ENCODE measurements at places on chromosomes 11 and 22.

- no peak for DNase-seq
Observed at GRCh38 chr11:19827399-19828135, 114.9 kb downstream of the NAV2 start.

- peak; percentile 34 for DNase-seq
Observed at GRCh38 chr11:104105155-104105554, 58.8 kb downstream of the PDGFD start.

DNA sequence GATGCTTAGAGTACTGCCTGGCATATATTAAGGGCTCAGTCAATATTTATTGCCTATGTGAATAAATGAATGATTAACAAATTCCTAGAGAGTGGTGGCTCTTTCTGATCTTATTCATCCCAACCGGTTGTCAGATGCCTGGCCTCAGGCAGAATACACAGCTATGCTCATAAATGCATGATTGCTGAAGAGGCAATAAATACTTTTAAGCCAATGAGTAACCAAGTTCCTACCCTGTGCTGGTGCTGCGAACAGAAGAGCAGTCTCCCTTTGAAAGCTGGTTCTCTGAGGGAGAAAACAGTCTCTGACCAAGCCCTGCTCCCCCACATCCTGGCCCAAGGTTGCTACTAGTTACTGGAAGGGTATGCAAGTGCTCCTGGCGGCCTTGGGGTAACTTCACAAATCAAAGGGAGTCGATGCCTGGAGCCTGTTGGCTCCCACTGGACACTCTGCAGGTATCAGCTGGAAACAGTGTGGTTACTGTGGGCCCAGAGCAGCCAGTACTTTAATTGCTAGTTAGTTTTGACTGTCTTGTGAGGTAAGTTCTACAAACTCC, 2.8 kb downstream of the USH1C start:
- DNase-seq, result peak; percentile 22

- DNase-seq, result no peak
Observed at GRCh38 chr22:32979606-32980005, 78.6 kb downstream of the SYN3 start.

DNA sequence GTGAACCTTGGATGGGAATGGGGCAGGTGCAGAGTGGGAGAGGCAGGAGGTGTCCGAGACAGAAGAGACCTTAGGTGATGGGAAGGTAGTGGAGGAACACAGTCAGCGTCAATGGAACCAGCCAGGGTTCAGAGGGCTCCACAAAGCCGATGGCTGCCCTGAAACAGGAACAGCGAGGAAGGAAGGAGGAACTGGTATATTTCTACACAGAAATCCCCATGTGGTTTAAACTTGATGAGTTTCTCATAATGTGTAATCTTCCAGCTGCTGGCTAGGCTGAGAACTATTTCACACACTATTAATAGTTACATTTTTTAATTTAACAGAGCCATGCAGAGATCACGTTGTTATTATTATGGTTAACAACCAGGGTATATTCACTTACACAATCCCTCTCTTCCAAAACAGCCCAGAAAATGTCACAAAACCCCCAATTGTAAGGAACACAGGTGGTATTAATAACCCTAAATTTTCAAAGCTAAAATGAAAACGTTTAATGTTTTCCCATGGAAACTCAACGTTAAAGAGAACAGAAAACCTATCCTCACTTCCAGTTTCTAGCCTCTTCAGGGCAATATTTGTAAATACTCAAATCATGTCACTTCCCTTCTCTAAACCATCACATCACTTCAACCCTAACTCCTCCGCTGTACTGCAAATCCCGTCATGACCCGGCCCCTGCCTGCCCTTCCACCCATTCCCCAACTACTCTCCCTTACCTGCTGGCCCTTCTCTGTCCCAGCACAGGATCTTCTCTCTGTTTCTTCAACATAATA, 74.5 kb upstream of the ARFGAP3 start:
- peak; percentile 69 for DNase-seq

DNA sequence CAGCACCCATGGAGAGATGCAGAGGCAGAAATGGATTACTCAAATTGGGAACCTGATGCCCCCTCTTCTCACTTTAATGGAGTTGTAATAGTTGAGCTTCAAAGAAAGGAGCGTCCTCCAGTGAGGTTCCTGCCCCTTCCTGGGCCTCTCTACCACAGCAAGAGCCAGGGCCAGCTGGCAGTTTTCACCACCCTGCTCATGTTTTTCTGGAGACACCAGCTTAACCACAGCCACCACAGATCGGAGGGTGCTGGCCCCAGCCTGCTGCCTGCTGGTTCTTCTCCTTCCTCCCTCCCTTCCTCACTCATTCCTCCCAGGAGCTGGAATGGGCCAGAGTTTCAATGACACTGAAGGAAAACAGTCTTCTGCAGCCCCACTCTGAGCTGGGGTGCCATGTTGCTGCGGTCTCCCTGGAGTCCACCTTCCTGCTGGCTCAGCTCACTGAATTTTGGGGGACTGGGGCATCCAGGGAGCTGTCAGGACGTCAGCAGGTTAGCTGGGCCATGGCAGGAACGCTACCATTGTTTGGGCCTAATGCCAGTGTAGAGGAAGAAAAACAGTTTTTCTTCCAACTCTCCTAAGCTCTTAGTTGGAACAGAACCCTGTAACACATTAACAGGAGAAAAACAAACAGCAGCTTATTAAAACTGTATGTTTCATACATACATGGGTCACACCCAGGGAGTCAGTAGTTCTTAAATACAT, 57.7 kb downstream of the TRAF6 start:
- DNase-seq, result peak; percentile 65

DNA sequence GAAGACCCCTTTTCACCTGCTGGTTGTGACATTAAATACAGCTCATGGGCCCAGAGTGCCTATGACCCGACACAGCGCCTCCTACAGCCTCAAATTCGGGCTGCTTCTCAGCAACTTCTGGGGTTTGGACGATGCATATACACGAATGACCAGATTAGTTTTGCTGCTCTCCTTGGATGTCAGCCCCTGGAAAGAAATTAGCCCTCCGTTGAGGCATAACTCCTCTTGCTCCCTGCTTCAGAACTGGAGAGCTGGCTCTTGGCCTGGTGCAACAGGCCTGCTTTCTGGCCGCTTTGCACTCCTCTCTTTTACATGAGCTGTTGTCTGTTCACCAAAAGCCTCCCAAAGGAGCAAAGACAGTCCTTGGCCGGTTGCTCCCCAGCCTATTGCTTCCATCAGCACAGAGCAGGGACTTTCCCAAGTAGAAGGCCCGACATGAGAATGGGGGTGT, 3.3 kb downstream of the TECTA start:
- DNase-seq, result no peak

- no peak for DNase-seq
Observed at GRCh38 chr11:30729187-30729713, 143.1 kb upstream of the MPPED2 start.

DNA sequence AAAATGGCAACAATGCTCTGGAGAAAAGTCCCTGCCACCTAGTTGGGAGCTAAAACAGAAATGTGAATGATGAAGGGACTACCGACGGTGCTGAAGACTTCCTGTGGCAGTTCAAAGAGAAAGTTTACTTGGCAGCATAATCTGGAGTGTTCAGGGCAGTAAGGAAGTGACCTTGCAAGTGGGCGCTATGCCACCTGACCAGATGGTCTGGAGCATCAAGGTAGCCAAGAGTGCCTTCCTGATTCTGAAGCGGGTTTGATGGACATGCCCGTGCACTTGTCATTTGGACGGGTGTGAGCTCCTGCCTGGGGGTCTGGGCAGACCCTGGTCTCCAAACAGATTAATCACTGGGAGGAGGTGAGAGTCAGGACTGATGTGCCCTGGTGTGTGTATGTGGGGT, 1.8 kb upstream of the SNX19 start:
- DNase-seq, result no peak

- DNase-seq, result no peak
Observed at GRCh38 chr11:130848361-130849214, 67.7 kb downstream of the SNX19 start.

DNA sequence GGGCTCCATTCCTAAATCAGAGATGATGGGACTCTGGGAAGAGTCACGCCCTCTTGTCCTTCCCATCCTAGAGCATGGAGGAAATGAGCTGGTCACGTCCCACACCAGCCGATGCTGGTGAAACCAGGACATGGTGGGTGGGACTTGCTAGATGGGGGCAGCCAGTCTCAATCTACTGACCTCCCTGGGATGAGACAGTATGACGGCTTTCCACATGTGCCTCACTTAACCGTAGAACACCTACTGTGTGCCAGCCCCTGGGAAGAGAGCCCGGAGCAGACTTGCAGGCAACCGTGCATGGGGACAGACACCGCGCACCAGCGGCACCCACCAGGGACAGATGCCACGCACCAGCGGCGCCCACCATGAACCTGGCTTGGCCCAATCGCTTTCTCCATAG, 3.8 kb downstream of the OSBPL5 start:
- peak; percentile 72 for DNase-seq

DNA sequence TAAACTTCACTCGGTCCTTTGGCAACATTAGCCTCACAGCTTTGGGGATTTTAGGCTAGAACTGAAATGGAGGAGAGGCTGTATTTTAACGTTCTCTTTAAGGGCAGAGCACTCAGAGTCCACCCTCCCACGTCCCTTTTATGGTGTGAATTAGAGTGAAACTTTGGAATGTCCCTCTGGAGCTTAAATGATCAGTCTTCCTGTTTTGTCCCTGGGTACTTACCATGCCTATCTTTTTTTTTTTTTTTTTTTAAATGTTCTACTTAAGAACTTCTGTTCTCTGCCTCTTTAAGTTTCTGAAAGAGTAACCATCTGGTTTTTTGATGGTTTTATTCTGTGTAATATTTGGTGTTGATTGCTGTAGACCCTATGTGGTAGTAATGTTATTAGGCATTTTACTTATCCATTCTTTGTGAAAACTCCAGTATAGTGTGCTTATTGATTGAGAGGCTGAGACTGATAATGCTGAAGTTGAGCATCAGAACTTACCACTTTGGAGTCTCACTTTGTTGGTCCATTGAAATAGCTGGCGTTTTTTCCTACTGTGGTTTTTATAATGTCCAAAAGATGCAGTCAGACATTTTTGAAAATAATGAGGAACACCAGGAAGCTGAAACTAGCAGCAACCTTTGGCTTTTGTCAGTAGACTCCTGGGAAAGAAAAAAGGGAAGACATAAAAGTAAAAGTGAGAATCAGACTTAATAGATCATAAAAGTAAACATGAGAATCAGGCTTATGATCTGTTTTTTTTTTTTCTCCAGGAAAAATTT, 11.6 kb downstream of the UVRAG start:
- DNase-seq, result peak; percentile 73

- DNase-seq, result no peak
Observed at GRCh38 chr11:128411812-128412211, 175.5 kb downstream of the ETS1 start.

DNA sequence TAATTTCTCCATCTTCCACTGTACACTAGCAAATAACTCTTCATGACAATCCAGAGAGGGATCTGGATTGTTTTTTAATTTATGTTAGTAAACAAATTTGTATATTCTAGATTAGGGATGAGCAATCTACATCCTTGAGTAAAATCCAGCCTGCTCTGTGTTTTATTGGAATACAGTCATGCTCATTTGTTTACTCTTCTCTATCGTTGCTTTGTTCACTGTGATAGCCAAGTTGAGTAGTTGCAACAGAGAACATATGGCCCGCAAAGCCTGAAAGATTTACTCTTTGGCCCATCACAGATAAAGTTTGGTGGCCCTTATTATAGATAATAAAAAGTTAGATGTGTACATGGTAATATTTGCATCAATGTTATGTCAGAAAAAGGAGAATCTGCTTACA, 6.2 kb upstream of the BLID start:
- no peak for DNase-seq

DNA sequence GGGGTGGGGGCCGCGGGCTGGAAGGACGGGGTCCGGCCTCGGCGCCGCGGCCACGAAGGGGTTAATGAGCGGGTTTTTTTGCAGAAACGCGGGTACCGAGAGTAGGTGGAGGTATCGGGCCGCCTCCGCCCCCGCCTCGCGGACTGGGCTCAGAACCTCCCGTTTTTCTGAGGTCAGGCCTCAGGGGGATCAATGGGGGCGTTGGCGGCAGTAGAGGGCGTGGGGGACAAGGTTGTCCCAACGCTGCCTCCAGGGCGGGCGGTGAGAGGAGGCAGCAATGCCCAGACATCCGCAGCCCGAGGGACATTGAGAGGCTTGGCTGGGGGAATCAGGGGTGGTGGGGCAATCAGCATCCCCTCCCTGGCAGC, 34.8 kb upstream of the PRODH start:
- DNase-seq, result no peak

- peak; percentile 96 for DNase-seq
Observed at GRCh38 chr22:30408388-30409102, 11.7 kb downstream of the SEC14L2 start.

DNA sequence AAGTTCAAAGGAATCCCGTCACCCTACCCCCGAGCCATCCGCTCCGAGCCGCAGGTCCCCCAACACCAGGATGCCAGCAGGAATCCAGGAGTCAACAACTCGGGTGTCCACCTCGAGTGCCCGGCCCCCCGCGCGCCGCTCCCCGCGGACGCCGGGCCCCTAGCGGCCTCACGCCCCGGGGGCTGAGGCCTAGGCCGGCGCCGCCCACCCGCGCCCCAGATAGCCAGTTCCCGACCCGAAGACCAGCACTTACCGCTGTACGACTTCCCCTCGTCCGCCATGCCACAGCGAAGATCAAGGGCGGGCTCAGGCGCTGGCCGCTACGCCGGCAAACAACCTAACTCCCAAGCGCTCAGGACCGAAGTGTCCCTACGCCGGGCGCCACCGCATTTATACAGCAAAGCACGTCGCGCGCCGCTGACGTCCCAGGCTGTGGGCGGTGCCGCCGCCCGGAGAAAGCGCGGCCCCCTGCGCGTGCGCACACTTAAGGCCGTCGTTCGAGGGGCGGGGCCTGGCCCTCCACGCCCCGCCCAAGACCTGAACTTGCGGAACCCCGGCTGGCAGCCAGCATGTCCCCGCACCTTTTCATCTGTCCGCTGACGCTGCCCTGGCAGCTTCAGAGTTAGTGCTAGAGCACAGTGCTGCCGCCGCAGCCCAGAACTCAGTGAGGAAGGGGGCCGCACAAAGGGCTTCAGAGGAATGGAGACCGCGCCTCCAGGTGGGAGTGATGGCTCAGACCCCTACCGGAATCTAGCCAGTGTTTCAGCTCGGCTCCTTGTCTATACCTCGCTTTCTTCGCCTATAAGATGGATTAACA, at the start of gene NXF1:
NXF1 (minus strand) TSS at position 365 of the 817 bp plus-strand sequence; CDS start at position 281, 84 bp downstream.
- peak; percentile 91 for DNase-seq

- peak; percentile 46 for DNase-seq
Observed at GRCh38 chr11:124538019-124538418, 5.4 kb downstream of the OR8B12 start.

- DNase-seq, result no peak
Observed at GRCh38 chr11:119797736-119798135, 68.7 kb upstream of the NECTIN1 start.

- no peak for DNase-seq
Observed at GRCh38 chr22:26023104-26023775, 146.0 kb upstream of the SEZ6L start.

- peak; percentile 14 for DNase-seq
Observed at GRCh38 chr11:10692531-10693115, 932 bp downstream of the IRAG1 start.

- no peak for DNase-seq
Observed at GRCh38 chr11:80621871-80622270, 1181.0 kb upstream of the TENM4 start.

DNA sequence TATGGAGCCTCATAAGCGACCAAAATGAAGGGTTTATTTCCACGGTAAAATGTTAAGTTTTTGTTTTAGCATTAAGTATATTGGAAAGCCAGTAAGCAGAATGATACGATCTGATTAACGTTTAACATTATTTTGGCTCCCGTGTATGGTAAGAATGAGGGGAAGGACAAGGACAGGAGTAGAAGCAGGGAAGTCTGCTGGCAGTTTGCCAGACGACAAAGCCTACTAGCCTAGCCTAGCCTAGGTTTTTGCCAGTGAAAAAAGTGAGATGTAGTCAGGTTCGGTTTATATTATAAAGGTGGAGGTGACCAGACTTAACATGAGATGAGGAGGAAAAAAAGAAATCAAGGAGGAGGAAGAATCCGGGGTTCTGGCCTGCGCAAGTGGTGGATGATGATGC, 78.9 kb upstream of the ARHGAP32 start:
- DNase-seq, result no peak

All from EH (cell line).